ENCODE measurements at places on chromosomes 6 and 20.

GRCh38 chr20:48158014-48158413, 372.7 kb upstream of the SULF2 start:
- no peak for DNase-seq

GRCh38 chr6:108068618-108069017, 5.9 kb downstream of the OSTM1 start:
- DNase-seq, result no peak

DNA sequence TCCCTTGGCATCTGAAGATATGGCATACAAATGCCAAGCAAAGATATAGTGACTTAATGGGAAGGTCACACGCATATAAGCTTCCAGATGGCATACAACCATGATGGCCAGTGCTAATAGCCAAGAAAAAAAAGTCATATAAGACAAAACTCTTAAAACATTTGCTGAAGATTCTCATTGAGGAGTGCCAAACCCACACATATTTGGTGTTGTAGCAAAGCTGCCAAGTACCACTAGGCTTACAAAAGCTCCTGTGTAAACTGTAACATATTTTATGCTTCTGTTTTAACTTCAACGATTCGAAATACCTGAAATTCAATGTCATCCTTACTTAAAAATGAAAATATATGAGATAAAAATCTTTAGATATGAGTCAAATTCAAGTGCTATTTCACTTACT, 123.0 kb downstream of the HMGCLL1 start:
- DNase-seq, result no peak

DNA sequence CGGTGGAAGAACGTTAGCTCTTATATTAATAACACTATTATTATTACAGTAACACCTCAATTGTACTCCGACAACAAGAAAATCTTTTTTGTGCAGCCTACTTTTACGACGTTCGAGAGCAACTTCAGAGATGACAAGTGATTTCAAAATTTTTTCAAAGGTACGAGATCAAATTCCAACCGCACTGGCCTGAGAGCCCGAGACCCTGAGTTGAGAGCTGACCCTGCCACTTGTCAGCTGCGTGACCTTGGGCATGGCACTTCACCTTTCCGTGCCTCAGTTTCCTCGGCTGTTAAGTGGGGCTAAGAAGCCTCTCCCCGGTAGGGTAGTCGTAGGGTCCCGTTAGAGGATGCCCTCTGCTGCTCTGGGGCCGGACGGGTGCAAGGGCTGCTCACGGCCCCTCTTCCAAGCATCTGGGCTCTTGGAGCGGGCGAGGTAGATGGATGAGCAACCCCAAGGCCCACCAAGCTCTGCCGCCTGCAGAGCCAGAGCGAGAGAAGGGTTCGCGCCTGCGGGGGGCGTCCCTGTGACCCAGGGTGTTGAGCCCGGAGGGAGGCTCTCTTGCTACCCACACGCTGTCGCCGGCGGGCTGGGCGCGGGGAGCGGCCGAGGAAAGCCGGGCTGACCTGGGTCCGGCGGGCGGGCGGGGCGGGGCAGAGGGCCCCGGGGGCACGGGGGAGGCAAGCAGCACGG, 510 bp downstream of the NDRG3 start:
- DNase-seq, result no peak

GRCh38 chr6:101585501-101585900, 192.0 kb downstream of the GRIK2 start:
- DNase-seq, result no peak

GRCh38 chr20:50199703-50200102, 9.1 kb downstream of the CEBPB start:
- no peak for DNase-seq

- no peak for DNase-seq
Measured at GRCh38 chr6:151385177-151385576, 6.2 kb downstream of the ZBTB2 start.

DNA sequence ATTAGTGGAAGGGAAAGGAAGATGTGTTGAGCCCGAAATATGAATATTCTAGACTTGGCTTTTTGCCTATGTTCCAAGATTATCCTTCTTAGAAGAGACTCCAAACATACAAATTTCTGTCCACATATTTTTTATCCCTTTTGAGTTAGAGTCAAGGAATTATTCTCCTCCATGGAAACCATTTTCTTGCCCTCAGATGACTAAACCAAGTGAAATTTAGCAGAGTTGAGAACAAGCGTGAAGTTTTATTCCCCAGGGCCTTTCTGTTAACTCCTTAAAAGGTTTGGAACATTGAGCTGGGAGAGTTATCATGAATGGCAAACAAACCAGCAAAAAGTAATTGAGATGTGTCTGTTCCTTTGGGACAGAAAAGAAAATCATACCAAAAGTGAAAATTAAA, 286.1 kb upstream of the PLCB4 start:
- DNase-seq, result no peak

All from GOT3 (cell line).